ENCODE measurements at places on chromosomes 7 and 10.

DNA sequence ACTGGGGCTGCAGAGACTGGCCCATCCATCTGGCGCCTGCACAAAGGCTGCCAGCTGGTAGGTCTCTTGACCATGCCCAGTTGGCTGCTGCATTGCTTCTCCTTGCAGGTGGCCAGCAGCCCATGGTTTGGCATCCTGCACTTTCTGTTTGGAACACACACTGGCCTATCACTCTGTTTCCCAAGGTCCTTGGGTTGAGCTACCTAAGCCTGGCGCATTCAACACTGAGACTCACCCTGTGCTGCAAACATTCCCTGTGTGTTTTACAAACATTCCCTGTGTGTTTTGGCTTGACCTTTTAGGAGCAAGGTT lies 55.5 kb downstream of the TACR2 start:
- DNase-seq, result no peak

GRCh38 chr10:26543567-26544306 lies 105.6 kb downstream of the APBB1IP start:
- no peak for DNase-seq

GRCh38 chr7:105642264-105642663 lies 61.0 kb upstream of the EFCAB10 start:
- DNase-seq, result no peak

- DNase-seq, result no peak
These were observed 474.8 kb upstream of the PFKP start for GRCh38 chr10:2592360-2593160.

- no peak for DNase-seq
These were observed 37.4 kb upstream of the ABCB4 start for GRCh38 chr7:87512906-87513305.

DNA sequence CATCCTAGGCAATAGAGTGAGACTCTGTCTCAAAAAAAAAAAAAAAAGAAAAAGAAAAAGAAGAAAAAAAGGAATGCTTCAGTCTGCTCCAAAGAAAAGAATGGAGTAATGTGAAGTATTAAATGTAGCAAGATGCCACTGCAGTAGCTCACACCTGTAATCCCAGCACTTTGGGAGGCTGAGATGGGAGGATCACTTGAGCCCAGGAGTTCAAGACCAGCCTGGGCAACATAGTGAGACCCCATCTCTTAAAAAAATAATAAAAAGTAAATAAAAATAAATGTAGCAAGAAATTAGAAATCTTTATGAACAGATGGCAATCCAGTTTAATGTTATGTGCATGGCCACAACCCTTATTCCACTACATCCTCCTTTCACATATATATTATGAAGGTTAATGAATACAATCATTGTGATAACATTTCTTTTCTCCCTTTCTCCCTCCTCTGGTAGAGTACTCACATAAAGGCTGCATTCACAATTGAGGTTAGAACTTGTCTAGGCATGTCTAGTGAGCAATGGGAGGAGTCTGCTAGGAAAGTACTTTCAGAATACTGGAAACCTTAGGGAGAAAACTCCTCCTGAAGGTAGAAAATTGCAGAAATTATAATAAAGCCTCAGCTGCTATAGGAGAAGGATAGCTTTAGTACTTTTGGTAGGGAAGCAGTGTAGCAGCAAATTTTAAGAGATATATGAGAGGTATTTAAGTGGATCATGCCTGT lies 20.4 kb downstream of the KLLN start:
- DNase-seq, result no peak

GRCh38 chr10:69303632-69304051 lies 25.3 kb downstream of the HK1 start:
- no peak for DNase-seq

All from cortex of kidney (tissue), 1 donor.